COLO829 (cell line): ENCODE measurements at places on chromosomes 5 and 9.

DNA sequence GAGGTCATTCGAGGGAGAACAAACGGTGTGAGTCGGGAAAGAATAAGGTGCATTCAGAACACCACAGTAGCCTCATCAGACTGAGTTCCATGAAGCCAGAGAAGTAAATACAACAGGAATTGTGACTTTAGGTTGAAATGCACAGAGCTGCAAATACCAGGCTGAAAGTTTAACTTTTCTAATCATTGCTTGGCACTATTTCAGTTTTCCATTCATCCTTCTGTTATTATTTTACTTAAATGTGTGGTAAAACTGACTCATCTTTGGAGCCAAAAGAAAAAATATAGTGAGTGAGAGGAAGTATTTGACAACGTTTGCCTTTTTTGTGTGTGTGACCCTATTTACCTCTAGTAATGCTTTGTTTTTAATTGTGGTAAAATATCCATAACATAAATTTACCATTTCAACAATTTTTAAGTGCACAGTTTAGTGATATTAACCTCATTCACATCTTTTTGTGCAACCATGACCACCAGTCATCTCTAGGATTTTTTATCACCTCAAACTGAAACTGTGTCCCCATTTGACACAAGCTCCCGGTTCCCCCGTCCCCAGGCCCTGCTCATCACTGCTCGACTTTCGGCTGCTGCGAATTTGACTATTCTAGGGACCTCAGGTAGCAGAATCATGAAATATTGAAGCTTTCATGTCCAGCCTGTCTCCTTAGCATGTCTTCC lies 166.8 kb downstream of the HSD17B3 start:
- DNase-seq, result no peak

GRCh38 chr9:126965541-126966428 lies 51.2 kb downstream of the RALGPS1 start:
- peak; percentile 70 for DNase-seq

DNA sequence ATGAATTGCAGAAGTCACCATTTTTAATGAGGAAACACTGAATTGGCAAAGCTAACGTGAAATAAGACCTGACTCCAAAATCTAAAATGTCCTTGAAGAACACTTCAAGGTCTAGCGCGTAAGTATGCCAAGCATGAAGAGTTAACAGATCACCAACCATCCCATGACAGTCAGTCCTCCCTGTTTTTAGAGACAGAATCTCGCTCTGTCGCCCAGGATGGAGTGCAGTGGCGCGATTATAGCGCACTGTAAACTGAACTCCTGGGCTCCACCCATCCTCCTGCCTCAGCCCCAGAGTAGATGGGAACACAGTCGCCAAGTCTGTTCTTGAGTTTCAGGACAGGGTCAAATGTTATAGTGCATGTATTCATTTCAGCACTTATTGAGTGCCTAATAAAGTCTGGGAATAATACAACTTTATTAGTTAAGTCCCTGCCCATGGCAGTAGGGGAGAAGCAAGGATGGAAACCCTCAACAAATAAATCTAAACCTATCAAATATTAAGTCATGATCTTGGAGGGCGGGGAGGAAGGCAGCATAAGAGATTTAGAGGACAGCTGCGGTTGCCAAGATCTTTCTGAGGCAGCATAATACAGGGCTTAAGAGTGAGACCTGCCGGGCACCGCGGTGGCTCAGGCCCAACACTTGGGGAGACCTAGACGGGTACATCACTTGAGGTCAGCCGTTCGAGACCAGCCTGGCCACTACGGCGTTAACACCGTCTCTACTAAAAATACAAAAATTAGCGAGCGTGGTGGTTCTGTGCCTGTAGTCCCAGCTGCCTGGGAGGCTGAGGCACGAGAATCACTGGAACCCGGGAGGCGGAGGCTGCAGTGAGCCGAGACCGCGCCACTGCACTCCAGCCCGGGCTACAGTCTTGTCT lies 1.1 kb downstream of the ATPSCKMT start:
- no peak for DNase-seq

- DNase-seq, result no peak
Measured at GRCh38 chr9:70015099-70015498, 28.5 kb upstream of the MAMDC2 start.

DNA sequence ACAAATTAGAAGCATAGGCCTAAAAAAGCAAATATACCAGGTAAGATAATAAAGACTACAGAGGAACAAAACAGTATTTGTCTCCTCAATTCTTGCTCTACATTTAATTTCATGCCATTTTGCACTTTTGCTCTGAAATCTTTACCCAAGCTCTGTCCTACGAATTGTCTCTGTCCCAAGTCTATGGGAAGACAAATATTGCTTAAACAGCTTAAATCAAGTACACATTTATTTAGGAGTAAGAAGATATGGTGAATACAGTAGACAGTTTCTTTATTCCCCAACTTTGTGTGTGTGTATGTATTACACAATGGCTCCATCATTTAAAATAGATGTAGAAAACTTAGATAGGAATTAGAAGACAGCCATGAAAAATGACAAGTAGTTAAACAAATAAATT lies 163.5 kb upstream of the POU5F2 start:
- DNase-seq, result no peak

- no peak for DNase-seq
Measured at GRCh38 chr5:32949286-32949970, 238.3 kb downstream of the NPR3 start.

GRCh38 chr9:85577353-85577952 lies 164.3 kb downstream of the AGTPBP1 start:
- no peak for DNase-seq

- DNase-seq, result no peak
Measured at GRCh38 chr9:91273853-91274552, 87.7 kb downstream of the AUH start.

DNA sequence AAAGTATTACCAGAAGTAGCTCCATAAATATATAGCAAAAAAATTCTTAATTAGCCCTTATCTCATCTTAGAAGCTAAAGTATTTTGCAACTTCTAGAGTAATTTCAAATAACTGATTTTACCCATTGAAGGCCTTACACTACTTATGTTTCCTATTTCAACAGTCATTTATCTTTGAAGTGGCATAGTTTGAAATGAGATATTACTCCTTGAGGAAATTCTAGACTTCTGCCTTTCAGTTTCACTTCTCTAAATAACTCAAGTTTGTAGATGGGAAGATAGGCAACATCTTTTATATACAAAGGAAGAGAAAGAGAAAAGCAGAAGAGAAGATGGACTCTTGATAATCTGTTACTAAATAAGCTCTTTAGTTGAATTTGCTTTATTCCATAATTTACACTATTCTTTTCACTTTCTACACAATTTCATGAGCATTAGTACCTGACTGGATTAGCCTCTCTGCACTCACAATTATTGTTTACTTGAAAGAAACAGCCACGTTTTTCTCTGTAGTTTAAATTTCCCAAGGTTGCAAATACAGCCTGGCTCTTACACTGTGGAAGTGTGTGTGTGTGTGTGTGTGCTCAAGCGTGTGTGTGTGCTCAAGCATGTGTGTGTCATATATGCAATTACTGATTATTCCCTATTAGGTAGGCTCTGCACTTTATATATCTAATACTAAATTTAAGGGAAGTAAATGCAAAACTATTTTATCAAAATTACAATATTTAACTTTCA lies 60.6 kb upstream of the EMB start:
- DNase-seq, result no peak

DNA sequence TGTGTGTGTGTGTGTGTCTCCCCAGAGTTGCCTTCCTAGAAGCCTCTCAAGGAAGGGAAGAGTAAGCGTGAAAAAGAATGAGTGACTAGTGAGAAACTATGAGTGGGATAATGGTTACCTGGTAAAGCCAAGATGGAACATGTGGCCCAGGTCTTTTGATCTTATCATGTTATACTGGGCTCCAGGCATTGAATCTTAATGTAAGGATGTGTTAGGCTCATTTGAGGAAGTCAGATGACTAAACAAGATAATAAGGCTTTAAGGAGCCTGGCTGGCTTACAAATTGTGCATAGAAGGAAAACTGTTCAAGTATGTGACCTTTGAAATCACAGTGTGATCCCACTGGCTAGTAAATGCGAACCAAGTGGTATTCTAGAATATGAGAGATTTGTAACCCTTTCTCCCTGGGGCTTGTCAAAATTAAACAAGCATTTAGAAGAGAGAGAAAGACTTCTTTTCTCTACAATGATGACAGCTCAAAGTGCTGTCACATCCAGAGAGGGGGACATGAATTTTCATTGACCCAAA lies 29.9 kb upstream of the HMHB1 start:
- DNase-seq, result peak; percentile 36

DNA sequence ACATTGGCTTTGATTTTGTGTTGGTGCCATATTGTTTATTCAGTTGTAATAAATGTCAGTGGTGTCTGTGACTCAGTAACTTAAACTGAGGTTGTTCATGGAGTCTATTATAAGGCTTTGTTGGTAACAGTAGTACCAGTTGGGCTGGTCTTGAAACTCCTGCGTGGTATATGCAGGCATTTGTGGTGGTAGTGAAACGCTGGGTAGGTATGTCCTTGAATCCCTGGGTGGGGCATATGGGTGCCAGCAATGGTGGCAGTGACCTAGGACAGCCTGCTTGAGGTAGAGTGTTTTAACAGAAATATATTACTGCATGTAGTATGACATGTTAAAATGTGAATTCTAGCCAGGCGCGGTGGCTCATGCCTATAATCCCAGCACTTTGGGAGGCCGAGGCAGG lies 1058.5 kb upstream of the SEMA6A start:
- DNase-seq, result no peak

DNA sequence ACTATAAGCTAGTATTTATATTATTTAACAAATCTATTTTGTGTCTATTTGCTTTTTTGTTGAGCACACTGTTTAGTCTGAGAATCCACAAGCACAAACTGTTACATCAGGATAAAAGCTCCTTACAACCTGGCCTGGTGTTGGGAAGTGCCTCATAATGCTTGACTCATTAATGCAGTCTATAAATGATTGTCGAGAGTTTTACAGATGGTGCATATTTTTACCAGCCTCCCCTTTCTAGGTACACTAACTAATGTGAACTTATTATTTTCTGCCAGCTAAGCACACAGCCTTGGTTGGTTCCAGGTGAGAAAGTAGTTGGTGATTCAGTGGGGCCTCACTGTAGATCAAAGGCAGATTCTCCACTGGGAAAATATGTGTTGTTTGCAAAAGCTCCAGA lies 151.0 kb upstream of the ADAMTS16 start:
- DNase-seq, result no peak

DNA sequence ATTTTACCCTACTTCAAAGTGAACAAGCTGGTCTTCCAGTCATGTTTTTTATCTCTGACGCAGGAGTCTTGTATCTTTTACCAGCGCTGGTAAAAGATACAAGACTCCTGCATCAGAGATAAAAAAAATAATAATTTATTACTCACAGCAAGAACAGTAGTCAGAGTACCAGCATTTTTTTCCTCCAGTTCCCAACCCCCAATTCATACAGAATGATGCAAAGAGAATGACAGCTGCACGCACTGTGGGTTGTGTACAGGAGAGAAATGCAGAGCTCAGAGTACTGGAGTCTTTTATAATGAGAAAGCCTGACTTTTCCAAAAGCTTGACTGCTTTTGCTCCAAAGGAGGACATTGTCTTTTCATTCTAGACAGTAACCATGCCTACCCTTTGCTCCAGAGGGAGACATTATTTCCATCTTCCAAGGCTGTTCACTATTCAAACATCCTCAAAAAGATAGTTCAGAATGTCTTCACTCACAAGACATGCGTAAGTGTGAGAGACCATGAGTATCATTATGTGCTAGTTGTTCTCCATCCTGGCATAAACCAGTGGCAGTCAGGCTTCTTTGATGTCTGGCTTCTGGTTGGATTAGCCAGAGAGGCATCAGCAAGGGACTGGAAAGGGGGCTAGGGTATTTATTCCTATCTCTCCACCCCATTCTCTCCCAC lies 14.3 kb upstream of the RANBP6 start:
- no peak for DNase-seq

GRCh38 chr5:35651002-35651756 lies 33.5 kb downstream of the SPEF2 start:
- DNase-seq, result no peak

GRCh38 chr9:127869310-127870152 lies 7.9 kb downstream of the AK1 start:
- peak; percentile 93 for DNase-seq

DNA sequence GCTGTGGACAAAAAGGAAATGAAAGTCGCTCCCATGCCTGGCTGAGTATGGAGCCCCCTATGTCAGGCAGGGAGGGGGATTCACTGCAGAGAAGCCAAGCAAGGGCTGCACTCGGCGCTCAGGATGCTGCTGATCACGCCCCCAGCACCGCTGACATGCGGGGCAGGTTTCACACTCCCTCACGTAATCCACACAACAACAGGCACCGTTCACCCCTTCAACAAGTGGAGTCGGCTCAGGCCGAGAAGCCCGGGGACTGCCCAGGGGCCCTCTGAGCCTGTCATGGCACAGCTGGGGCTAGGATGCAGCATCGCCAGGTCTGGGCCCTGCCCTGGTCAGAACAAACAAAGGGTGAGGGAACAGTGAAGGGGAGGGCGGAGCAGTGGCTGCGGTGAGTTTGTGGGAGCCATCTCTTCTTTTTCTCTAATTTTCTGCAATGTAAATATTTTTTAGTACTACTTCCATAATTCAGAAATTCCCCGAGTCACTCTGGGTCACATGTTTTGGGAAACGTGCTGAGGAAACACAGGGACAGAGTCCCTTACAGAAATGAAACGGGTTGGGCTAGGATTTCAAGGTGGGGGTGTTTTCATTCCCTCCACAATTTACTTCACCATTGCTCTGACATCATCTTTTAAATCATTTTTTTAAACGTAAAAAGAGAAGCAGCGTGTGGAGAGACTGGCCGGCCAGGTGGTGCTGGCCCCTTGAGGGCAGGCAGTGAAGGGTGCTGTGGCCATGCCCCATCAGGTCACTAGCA lies 49.8 kb downstream of the PRRT1B start:
- no peak for DNase-seq

DNA sequence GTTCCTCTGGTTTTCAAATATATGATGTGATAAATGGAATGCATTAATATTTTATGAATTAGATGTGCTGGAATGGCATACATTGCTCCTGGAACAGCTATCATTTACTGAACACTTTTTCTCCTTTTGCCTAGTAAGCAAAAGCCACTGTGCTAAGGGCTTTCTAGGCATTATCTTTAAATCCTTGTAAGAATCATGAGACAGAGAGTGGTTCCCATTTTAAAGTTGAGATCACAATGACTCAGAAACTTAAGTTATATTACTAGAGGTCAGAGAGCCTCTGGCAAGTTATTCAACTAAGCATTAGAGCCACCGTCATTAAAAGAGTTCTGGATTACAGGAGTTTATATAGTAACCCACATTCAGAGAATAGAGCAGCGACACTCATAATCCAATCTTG lies 26.7 kb upstream of the FSD1L start:
- DNase-seq, result no peak

- no peak for DNase-seq
Measured at GRCh38 chr5:139872851-139873794, 77.5 kb downstream of the PSD2 start.

DNA sequence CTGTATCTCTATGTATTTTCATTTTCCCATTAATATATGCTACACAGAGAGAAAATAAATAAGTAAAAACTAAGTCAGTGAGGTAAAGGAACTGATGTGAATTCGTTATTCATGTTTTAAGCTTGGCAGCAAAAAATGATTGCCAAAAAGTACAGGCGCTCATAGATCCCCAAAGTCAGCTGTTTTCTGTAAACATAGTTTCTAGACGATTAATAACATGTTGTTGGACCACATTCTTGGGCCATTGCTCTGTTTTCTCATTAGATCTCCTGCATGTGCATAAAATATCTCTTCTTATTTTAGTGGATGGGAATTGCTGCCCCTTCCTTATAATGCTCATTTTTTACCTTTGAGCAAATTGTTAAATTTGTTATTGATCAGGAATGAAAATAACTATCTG lies 215.2 kb downstream of the TLE1 start:
- no peak for DNase-seq
